PC-9 (cell line): ENCODE measurements at places on chromosomes 6 and 20. TPM values are rescaled to one million over a fixed set of nuclear protein-coding genes. Genes with fewer than 3 reads are reported as not detected.

ZSCAN26 gene
- 12.1 and 14.8 TPM in 2 replicates for total RNA-seq

MEP1A gene
- not detected in 2 replicates for total RNA-seq

PXMP4 gene
- 12.2 and 19.1 TPM in 2 replicates for total RNA-seq

TUBB2B gene
- 1.3 and 2.5 TPM in 2 replicates for total RNA-seq

HM13 gene
- total RNA-seq, result 220 and 272 TPM in 2 replicates

PEDS1 gene
- total RNA-seq, result 34.8 and 37.7 TPM in 2 replicates

RNF39 gene
- 7.3 and 7.5 TPM in 2 replicates for total RNA-seq
